ENCODE measurements at places on chromosomes 2 and 18.
A peak's percentile ranks its signal among the peaks of the same experiment; 100 is the strongest.

DNA sequence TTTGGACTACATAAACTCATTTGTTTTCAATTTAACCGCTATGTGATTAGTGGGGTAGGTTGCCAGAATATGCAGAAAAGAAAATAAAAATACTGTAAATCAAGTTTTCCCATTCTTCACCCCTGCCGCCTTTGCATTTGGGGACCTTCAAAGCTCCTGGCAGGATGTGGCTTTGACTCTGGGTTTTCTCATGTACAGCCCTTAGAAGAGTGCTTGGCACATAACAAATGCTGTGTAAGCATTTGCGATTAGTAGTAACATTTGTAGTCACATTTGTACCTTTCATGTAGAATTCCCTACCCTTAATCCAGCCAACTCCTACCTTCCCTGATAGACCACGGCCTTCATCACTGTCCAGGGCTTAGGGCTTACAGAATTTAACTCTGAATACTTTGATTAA, 262.6 kb downstream of the MREG start:
- no peak overlapping the region for H3K27ac ChIP-seq
- no peak for DNase-seq

GRCh38 chr18:66560094-66560493, 43.8 kb downstream of the CDH19 start:
- H3K27me3 ChIP-seq, result no peaks in the 10 kb centered on the region
- H3K27ac ChIP-seq, result no peak overlapping the region
- H3K36me3 ChIP-seq, result no peaks in the 10 kb centered on the region
- no peak overlapping the region for H3K4me3 ChIP-seq

- H3K4me1 ChIP-seq, result peaks cover 31% of the 10 kb centered on the region
- H3K27ac ChIP-seq, result peak overlapping the region; percentile 91
- peaks cover 13% of the 10 kb centered on the region for H3K36me3 ChIP-seq
These were observed 16.6 kb upstream of the PCBP1 start for GRCh38 chr2:70070542-70071268.

DNA sequence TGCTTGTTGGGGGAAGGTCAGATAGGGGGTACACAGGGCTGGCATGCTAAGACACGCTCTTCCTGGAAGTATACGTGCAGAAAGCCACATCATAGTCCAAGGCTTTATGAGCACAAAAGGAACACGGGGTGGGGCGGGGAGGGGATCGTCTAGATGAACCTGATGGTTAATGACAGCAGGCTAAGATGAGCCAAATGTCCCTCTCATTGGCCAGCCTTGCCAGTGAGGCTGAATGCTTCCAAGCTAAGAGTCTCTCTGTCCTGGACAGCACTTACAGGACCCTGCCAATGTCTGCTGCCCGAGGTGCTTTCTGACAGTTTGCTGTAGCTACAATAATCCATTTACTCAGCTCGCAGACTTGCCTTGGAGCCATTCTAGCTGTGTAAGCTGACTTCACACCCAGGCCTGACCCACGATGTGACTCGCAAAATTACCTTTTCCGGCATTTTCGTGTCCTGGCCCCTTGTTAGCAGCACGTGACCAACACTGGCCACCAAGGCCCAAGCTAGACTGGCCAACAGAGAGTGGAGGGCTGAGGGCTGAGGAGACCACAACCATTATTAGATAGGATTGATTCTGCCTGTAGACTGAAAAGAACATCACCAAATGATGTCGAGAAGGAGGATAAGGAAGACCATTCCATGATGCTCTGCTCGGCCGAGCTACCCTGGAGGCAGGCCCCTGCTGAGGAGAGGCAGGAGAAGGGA, 84.2 kb downstream of the MALT1 start:
- H3K27me3 ChIP-seq, result no peaks in the 10 kb centered on the region
- H3K36me3 ChIP-seq, result peaks cover 3% of the 10 kb centered on the region
- H3K4me1 ChIP-seq, result peaks cover 8% of the 10 kb centered on the region
- H3K27ac ChIP-seq, result no peak overlapping the region
- H3K4me3 ChIP-seq, result no peak overlapping the region

DNA sequence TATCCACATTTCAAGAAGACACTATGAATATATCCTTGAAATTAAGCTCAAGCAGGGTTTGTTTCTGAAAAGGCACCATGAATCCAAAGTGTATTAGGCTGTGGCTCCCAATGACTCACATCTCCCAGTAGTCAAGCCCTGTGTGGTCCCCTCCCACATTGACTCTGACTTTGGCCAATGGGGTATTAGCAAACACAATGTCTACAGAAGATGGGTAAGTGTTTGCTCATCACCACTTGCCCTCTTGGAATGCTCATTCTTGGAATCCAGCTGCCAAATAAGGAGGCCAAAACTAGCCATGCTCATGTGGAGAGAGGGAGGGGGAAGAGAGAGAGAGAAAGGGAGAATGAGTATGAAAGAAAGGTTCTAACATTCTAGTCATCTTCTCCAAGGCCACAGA, 490.0 kb downstream of the TXNL1 start:
- H3K36me3 ChIP-seq, result no peaks in the 10 kb centered on the region
- no peak overlapping the region for H3K27ac ChIP-seq
- H3K27me3 ChIP-seq, result no peaks in the 10 kb centered on the region

DNA sequence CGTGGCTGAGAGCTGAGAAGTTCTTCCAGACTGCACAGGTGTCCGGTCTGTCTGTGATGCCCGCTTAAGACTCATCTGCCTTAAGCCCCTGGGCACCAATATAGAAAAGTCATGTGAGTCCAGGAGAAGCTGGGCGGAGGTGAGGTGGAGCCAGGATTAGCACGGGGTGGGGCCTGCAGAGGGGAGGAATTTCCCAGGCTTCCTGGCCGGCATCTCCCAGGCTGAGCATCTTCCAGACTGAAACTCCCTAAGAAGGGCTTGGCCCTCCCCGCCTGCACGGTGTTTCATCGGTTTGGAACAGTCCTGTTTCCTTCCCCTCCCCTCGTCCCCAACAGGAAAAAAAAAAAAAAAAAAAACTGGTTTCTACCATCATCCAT, 270.3 kb downstream of the ATAD2B start:
- H3K27ac ChIP-seq, result no peak overlapping the region
- H3K36me3 ChIP-seq, result no peaks in the 10 kb centered on the region
- no peak for DNase-seq
- no peaks in the 10 kb centered on the region for H3K27me3 ChIP-seq

- H3K36me3 ChIP-seq, result no peaks in the 10 kb centered on the region
- DNase-seq, result no peak
These were observed 148.1 kb upstream of the SERPINE2 start for GRCh38 chr2:224187220-224187619.

- H3K4me3 ChIP-seq, result peak overlapping the region; percentile 94
- H3K27ac ChIP-seq, result peak overlapping the region; percentile 81
These were observed 4.8 kb downstream of the ITGA4 start for GRCh38 chr2:181462033-181462432.

- H3K4me1 ChIP-seq, result no peaks in the 10 kb centered on the region
- H3K4me3 ChIP-seq, result no peak overlapping the region
- no peak for DNase-seq
- no peaks in the 10 kb centered on the region for H3K36me3 ChIP-seq
These were observed 502.9 kb upstream of the ID2 start for GRCh38 chr2:8178911-8179310.

- H3K4me1 ChIP-seq, result no peaks in the 10 kb centered on the region
- H3K36me3 ChIP-seq, result no peaks in the 10 kb centered on the region
- no peak overlapping the region for H3K27ac ChIP-seq
- DNase-seq, result no peak
- no peaks in the 10 kb centered on the region for H3K27me3 ChIP-seq
- H3K4me3 ChIP-seq, result no peak overlapping the region
These were observed 1336.2 kb upstream of the NRXN1 start for GRCh38 chr2:52368141-52368540.

GRCh38 chr2:236444187-236444586, 125.4 kb upstream of the ACKR3 start:
- no peaks in the 10 kb centered on the region for H3K36me3 ChIP-seq
- no peak overlapping the region for H3K4me3 ChIP-seq
- H3K27ac ChIP-seq, result no peak overlapping the region
- H3K4me1 ChIP-seq, result no peaks in the 10 kb centered on the region
- DNase-seq, result no peak

GRCh38 chr2:221914334-221914880, 342.3 kb upstream of the EPHA4 start:
- H3K4me3 ChIP-seq, result no peak overlapping the region
- H3K27ac ChIP-seq, result no peak overlapping the region
- H3K36me3 ChIP-seq, result no peaks in the 10 kb centered on the region
- DNase-seq, result no peak

DNA sequence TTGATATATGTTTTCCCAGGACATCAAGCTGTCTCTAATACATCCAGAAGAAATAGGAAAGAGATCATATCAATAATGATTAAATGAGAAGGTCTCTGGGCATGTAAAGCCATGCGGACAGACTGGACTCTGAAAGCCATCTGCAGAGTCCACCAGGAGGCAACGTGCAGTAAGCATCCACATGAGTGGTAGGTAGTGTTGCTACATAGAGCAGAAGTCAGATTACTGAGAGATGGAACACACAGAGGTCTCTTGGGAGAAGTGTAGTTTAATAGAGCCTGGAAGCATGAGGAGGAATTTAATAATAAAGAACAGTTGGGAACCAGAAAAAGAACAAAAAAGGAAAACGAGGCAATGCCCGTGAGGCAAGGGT, 758.1 kb upstream of the DDX18 start:
- no peak for DNase-seq
- no peak overlapping the region for H3K27ac ChIP-seq
- H3K36me3 ChIP-seq, result no peaks in the 10 kb centered on the region
- H3K27me3 ChIP-seq, result no peaks in the 10 kb centered on the region
- H3K4me1 ChIP-seq, result no peaks in the 10 kb centered on the region

DNA sequence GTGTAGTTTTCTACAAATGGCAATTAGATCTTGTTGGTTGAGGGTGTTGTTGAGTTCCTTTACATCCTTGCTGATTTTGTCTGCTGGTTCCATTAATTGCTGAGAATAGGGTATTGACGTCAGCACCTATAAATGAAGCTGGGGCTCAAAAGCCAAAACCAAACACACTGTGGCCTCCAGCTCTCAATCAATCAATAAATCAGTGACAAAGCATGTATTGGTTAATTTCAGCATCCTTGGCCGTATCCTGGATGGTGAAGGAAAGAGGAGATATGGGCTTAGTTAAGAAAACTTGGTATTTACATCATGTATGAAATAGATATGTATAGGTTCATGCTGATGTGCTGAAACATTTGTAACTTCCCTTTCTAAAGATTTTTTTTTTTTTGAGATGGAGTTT, 13.2 kb upstream of the APOB start:
- no peaks in the 10 kb centered on the region for H3K4me1 ChIP-seq
- DNase-seq, result no peak
- H3K36me3 ChIP-seq, result no peaks in the 10 kb centered on the region
- no peak overlapping the region for H3K27ac ChIP-seq
- no peaks in the 10 kb centered on the region for H3K27me3 ChIP-seq

Measured in CD4-positive, CD25-positive, alpha-beta regulatory T cell (primary cell).